ENCODE measurements at places on chromosomes 3 and 15.

DNA sequence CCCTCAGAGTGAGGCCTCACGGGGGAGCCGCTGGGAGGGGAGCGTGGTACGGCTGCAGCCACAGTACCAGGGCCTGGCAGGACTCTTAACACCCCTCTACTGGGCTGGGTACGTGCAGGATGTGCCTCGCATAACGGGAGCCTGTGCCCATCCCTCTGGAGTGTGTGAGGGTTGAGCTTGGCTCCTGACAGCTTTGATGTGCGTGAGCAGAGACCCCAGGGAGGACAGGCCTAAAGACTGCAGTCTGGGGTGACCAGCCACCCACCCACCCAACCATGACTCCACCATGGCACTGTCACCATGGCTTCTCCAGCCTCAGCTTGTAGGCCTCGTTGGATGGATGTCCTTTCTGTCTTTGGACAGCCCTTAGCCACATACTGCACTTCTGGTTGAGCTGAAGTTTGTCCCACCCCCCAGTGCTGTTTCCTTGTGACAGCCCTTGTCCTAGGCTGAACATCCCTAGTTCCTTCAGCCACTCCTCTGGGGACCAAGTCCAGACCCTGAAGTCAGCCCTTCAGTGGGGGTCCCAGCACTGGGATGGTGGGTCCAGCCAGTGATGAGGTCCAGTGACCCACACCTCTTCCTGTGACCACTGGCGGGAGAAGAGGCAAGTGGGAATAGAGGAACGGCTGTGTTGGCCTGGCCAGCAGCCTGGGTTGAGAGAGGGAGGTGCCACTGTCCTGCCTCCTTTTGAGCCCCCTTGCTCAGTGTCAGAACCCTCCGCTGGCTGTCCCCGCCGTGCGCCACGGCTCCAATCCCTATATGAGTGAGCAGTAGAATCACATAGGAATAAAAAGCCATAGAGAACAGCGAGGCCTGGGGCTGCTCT is 6.1 kb downstream of the GLYCTK start:
- no peak for DNase-seq

DNA sequence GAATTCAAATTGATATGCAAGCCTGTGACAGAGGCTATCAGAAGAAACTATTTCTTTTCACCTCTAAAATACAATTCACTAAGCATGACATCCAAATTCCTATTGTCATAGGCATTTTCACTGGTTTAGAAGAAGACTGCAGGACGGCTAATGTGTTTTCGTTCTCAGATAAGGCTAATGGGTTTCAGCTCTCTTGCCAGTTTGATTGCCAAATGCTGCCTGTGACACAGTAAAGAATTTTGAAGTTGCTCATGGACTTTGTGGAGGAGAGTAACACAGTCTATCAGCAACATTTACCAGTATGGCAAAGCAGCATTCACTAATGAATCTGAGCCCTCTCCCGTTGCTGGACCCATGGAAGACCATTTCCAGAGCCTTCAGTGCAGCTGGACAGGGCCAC is 948.1 kb downstream of the FHIT start:
- DNase-seq: no peak

- DNase-seq: no peak
These were observed 20.7 kb upstream of the LPP start for GRCh38 chr3:188133219-188133618.

GRCh38 chr3:81788610-81789009 is 27.2 kb upstream of the GBE1 start:
- DNase-seq: no peak

GRCh38 chr15:33328106-33328505 is 17.3 kb downstream of the RYR3 start:
- no peak for DNase-seq

GRCh38 chr15:92822216-92823144 is 77.6 kb upstream of the CHD2 start:
- DNase-seq: no peak

GRCh38 chr15:54585063-54585462 is 606.8 kb downstream of the UNC13C start:
- no peak for DNase-seq

- no peak for DNase-seq
These were observed 6.5 kb upstream of the VPS39 start for GRCh38 chr15:42214600-42214999.

DNA sequence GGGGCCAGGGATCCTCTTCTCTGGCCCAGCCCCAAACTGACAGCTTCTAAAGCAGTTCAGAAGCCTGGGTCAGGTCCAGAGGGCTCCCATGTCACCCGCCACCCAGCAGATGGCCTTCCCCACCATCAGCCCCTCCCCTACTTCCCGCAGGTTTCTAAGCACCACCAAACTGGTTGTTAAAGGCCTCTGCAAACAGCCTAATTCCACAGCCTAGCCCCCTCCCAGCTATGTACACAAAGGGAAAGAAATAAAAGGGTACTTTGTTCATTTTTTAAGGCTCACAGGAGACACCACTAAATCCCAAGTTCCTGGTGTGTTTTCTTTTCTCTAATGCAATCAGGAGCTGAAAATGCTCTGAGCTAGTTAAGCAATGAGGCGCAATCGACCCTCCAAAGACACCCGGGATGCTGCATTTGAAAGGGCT is 30.6 kb downstream of the PLCH1 start:
- no peak for DNase-seq

DNA sequence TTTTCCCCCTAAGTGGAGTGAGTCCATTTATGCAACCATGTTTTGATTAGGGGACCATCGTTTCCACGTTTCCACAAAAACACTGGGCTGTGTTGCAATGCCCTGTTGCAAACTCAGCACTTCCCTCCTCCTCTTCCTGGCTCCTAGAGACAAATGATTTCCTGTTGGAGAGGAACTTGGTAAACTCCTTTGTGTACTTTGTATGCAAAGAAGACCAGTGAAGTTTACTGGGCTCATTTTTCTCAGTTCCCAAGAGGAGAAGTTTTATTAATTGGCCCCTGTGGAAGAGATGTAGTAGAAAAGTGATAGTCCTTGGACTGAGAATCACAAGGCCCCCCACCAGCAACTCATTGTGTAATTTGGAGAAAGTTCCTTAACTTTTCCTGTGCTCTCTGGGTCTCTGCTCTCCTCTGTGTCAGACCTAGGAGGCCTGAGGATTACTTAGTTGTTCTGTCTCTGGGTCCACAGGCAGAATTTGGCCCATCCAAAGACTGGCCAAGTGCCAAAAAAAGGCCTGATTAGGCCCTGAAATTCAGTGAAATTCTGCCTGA is 95.0 kb downstream of the ATG7 start:
- DNase-seq: no peak

GRCh38 chr3:365268-365667 is 168.7 kb downstream of the CHL1 start:
- no peak for DNase-seq

- no peak for DNase-seq
These were observed 153.9 kb downstream of the P3H2 start for GRCh38 chr3:189966843-189967242.

GRCh38 chr3:142963234-142963515 is 299 bp downstream of the PAQR9 start:
- no peak for DNase-seq

- DNase-seq: no peak
These were observed 1.5 kb downstream of the FOXB1 start for GRCh38 chr15:60005352-60006202.

DNA sequence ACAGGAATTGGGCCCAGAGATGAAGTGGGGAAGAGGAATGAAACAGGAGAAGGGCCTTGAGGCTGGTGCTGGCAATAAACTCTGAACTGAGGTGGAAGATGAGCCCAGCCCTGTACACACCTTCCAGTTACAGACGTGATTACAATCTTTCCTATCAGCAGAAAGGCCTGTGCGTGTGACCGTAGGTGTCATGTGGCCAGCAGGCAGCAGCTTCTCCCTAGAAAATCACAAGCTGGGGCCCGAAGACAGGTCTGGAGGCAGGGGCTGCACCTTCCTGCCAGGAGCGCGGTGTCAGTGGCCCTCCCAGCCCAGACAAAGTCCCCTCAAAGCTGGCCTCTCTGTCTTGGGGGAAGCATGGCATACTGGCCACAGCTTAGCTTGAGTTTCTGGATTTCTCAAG is 16.7 kb upstream of the PIGZ start:
- DNase-seq: no peak

- no peak for DNase-seq
These were observed 1.9 kb downstream of the DMXL2 start for GRCh38 chr15:51620641-51621040.

- no peak for DNase-seq
These were observed 209.7 kb upstream of the LRRFIP2 start for GRCh38 chr3:37384117-37384516.

DNA sequence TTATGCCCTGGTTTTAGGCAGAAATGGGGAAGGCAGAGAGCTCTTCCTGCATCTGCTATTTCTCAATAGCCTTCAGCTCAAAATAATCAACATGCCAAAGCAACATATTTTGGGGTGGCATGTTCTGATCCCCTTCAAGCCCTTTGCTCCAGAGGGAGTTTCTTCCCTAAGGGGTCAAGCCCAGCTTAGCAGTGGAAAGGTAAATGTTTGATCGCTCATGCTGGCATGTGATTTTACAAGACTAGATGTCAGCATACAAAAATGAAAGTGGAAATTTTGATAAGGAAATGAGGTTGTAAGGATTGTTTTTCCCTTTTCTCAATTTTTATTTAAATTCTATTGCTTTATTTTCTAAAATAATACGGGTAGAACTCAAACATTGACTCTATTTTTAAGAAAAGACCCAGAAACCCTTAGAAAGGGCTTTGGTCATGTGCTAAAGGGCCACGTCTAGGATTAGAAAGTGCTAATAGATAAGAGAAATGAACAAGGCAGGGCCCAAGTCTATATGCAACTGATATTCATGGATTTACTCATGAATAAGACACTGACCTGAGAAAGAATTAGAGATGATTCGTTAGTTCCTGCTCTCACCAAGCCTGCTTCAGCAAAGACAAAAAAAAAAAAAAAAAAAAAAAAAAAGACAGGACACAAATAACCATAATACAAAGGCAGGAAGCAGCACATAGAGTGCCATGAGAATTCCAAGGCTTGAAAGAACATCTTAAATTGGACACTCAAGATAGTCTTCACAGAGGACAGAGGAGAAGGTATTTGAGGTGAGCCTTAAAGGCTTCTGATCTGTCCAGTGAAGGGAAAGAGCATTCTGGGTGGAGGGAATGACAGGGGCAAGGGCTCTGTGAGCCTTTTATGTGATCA is 55.0 kb upstream of the NR2E3 start:
- DNase-seq: no peak

DNA sequence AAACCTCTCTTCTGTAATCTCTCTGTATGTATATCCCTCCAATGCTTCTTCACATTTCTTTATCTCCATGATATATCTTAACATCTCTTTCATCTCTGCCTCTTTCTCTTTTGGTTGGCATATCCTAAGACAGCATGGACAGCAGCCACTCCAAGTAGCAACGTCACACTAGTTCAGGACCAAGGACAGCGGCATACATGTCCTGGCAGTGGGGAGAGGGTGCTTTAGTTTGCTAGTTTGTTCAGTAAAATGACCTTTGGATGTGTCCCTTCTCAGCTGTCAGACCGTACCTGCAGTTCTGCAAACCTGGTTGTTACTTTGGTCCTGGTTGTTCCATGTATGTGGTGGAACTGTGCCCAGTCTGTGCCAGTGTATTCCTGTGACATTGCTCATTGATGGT is 225.6 kb upstream of the ROPN1 start:
- no peak for DNase-seq

- DNase-seq: no peak
These were observed 50.5 kb upstream of the ABI3BP start for GRCh38 chr3:101043687-101044078.

GRCh38 chr15:57872281-57873030 is 165.9 kb downstream of the POLR2M start:
- no peak for DNase-seq

- DNase-seq: no peak
These were observed 290.0 kb upstream of the PLSCR5 start for GRCh38 chr3:146895026-146895749.

GRCh38 chr3:113261626-113262303 is 50.4 kb downstream of the BOC start:
- no peak for DNase-seq

DNA sequence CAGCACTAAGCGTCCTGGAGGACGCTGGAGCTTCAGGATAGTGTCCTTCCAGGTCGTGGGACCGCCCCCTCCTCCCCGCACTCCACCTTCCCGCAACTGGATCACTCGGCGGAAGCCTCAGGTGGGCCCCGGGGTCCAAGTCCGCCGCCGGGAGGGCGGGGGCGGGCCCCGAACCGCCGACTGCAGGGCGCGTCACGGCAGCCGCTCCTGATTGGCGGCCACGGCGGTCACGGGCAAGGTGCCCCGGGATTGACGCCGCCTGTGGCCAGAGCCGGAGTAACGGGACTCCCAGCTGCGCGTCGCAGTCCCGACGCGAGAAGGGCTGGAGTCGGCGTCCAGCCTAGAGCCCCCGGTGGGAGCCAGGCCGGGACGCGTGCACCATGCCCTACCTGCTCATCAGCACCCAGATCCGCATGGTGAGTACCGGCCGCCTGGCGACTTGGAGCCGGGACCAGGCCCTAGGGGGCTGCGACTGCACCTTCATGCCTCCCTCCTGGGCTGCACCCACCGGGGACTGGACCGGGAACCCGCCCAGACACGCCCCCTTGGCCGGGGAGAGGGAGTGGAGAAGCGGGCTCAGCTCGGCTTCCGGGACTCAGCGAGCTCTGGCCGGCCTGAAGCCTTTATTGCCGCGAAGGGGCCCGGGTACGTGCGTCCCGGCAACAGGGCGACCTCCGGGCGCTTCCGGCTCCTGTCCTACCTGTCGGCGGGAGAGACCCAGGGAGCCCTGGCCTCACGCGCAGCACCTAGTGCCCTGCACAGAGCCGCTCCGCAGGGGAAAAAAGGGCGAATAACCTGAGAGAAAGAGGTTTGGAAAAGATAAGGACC is at the start of gene GCHFR:
TSS of gene GCHFR (plus strand) at position 268 of the 828 bp plus-strand sequence. CDS start at position 381, 113 bp downstream.
- peak; percentile 45 for DNase-seq

DNA sequence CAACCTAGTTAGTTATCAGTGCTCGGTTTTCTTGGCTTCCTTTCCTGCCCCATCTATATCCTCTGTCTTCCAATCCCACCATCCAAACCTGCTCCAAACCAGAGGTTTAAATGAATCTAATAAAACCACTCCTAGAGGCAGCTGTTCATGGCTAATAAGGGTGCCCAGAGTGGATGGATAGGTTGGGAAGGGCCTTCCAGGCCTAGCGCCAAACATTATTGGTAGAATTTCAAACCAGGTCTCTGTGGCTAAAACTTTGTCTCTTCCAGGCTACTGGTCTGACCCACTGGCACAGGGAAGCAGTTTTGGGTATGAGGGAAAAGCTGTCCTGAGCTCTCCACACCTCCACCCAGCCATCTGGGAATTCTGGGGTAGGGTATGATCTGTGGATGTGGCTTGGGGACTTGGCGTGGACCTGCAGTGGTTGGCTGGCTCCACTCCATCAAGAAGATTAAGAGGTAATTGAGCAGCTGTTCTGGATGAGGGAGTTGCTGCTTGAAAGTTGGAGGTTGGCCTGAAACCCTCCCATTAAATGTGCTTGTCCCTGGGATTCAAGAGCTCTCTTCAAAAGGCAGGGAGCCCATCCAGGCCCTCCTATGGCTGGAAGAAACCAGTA is 29.3 kb upstream of the INSYN1 start:
- DNase-seq: no peak

GRCh38 chr3:142724682-142725356 is 985 bp downstream of the TRPC1 start:
- DNase-seq: no peak

GRCh38 chr3:187215460-187215859 is 18.2 kb downstream of the RTP1 start:
- no peak for DNase-seq
